Choroid plexus epithelial cell (primary cell): ENCODE measurements at places on chromosomes 3 and 15.
A peak's percentile ranks its signal among the peaks of the same experiment; 100 is the strongest.

- no peak for DNase-seq
These were observed 36.3 kb downstream of the KBTBD8 start for GRCh38 chr3:67034371-67034770.

GRCh38 chr15:90868261-90868689 lies at the start of gene FURIN:
Gene FURIN (plus strand): TSS chr15:90868588. CDS start chr15:90875741, 7,153 bp downstream.
- DNase-seq = no peak

- no peak for DNase-seq
These were observed 210.3 kb downstream of the OPA1 start for GRCh38 chr3:193803288-193803687.

DNA sequence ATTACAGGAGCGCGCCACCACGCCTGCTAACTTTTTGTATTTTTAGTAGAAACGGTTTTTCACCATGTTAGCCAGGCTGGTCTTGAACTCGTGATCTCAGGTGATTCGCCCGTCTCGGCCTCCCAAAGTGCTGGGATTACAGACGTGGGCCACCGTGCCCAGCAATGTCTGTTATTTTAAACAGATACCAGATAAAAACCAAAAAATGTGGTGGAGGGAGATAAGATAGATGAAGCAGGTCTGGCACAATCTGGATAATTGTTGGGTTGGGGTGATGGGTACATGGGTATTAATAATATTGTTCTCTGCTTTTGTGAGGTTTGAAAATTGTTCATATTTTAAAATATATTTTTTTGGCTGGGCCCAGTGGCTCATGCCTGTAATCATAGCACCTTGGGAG lies 4.7 kb downstream of the RNF111 start:
- no peak for DNase-seq

DNA sequence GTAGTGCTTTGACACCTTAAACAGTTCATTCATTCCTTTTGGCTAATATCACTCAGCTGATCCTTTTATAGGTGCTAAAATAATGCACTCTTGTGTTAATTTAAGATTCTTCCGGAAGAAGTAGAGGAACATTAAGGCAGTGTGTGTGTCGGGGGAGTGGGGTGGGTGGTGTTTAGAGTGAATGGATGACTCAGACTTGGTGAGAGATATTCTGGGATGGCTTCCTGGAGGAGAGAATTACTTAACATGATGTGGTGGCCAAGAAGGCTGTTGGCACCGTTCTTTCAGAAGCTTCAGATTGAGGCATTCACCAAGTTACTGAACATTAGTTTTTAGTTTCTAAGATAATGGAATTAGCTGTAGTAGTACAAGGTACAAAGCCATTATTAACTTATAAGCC lies 125.6 kb upstream of the ROPN1 start:
- peak; percentile 9 for DNase-seq
